NCI-H1092 (cell line): ENCODE measurements at places on chromosomes 2 and 18.
A peak's percentile ranks its signal among the peaks of the same experiment; 100 is the strongest.

DNA sequence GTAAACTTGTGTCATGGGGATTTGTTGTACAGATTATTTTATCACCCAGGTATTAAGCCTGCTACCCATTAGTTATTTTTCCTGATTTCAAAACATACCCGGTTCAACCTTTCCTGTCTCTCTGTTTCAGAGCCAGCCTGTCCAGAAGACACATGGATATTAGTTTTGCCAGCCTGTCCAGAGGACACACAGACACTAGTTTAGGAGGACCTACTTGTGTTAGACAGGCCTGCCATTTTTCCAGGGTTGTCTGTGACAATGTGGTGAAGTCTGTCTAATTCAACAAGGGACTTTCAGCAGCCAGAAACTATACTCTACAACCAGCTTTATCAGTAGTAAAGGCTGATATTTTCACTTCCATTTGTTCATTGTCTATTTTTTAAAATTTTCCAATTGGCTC, 56.1 kb upstream of the DCC start:
- DNase-seq, result no peak

GRCh38 chr18:63085611-63086010, 234.0 kb downstream of the BCL2 start:
- no peak for DNase-seq

GRCh38 chr2:26598336-26598995, 42.7 kb downstream of the CIB4 start:
- no peak for DNase-seq

DNA sequence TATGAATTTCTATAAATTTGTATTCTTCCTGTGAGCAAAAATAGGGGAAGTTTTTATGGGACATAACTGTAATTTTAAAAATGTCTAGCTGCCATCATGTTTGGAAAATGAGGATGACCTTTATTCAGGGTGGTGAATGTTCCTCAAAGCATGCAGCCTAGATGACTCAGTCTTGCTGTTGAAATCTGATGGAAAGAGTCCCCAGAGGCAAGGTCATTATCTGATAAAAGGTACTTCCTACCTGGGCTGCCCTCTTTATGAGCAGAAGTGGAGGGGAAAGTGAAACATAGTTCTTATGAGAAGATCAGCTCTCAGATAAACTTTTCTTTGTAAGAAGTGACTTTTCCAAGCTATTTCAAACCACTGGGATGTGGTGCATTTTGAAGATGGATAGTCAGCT, 1144.7 kb upstream of the PIK3C3 start:
- DNase-seq, result no peak

DNA sequence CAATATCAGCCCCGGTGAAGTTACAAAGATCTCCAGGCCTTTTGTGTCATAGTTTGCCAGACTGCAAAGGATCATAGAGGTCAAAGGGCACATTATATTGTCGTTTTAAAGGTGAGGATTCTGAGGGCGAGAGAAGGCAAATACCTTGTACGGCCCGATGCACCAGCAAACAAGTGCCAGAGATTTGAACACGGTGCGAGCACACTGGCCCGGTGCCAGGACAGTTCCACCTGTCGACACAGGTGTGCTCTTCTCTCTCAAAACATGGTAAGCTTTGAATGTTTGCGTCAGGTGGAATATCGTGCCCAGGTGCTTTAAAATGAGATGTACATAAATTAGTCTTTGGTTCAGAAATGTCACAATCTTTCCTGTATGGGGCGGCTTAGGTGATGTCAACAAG, 776.1 kb upstream of the ID2 start:
- DNase-seq, result no peak

GRCh38 chr2:98145070-98145469, 58.1 kb downstream of the VWA3B start:
- no peak for DNase-seq

DNA sequence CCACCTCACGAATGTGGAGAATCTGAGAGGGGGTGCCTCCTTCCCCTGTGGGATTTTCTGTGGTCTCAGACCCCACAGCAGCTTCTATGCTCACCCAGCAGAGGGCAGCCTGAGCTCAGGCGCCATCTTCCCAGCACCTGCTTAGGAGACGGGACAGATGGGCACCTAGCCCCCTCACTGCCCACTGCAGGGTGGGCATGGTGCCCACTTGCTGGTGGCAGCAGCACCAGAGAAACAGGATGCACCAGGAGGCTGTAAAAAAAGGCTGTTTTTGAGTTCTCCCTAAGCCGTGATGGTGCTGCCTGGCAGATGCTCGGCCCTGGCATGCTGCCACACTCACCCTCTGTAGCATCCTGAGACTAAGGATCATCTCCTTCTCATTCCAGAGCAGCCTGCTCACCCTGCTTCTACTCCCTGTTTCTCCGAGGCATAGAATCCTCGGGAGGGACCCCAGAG, 19.1 kb upstream of the SLC20A1 start:
- peak; percentile 42 for DNase-seq

DNA sequence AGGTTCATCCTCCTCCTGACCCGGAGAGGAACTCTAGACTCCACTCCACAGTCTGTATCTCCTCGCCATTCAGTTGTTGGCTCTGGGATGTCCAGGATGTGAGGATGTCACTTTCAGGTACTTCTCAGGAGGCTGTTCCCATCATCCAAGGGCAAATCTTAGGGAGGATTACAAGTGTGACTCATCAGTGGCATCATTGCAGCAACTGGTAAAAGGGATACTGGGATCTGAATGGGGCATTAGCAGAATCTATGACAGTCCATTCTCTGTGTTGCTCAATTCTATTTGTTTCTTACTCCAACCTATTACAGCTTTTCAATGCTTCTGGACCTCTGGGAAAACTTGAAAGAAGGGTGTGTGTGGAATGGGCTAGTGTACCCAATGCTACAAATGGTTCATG, 81.5 kb upstream of the FN1 start:
- no peak for DNase-seq

GRCh38 chr2:240946654-240947053, 40.5 kb downstream of the CROCC2 start:
- DNase-seq, result no peak

DNA sequence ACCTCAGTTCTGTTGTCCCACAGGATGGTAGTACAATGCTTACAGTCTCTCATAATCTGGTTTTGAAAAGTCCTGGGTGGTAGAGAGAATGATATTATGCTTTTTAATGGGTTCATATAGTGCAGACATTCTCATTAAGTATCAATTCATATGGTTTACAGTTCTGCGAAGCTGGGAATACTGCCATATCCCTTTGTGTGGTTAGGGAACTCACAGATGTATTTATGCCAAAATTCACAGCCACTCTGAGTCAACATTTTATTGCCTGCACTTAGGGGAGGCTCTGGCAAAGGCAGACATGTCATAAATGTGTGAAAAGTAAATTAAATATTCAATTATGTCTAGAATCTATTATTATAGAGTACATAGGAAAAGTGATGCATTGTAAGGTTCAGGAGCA, 808.2 kb downstream of the SUCLG1 start:
- DNase-seq, result peak; percentile 87
